Large intestine (tissue), 12 donors: ENCODE measurements at places on chromosomes 2 and 18.
A peak's percentile ranks its signal among the peaks of the same experiment; 100 is the strongest.

- no peak for DNase-seq
Measured at GRCh38 chr2:187266147-187266546, 181.9 kb downstream of the CALCRL start.

- no peak for DNase-seq
Measured at GRCh38 chr2:60353863-60354262, 199.6 kb downstream of the BCL11A start.

- no peak for DNase-seq
Measured at GRCh38 chr2:203025592-203025991, 10.9 kb downstream of the NBEAL1 start.

DNA sequence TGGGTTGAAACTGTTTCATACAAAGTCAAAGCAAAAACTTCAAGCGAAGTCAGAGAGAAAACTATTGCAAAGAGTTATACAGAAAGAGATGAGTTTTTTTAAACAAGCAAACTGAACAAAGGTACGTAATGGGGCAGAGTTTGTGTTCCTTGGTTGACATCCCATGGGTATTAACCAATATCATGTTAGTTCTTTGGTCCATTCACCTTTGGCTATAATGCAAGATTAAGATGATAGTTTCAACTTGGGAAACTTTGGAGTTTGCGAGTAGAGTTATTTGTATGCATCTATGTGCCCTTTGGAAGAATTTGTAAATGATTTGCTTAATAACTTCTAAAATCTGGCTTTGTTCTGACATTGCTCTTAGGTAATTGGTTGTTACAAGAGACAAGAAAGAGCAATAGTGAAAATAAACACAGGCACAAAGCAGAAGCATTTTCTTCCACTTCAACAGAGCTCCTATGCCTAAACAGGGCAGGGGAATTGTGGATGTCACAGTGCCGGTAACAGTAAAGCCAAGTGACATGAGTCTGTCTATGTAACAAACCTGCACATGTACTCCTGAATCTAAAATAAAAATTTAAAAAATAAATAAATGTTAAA, 936.1 kb downstream of the SUCLG1 start:
- DNase-seq: no peak

GRCh38 chr2:49296107-49296867, 142.0 kb upstream of the FSHR start:
- no peak for DNase-seq

GRCh38 chr2:126381091-126381490, 274.9 kb upstream of the GYPC start:
- no peak for DNase-seq

DNA sequence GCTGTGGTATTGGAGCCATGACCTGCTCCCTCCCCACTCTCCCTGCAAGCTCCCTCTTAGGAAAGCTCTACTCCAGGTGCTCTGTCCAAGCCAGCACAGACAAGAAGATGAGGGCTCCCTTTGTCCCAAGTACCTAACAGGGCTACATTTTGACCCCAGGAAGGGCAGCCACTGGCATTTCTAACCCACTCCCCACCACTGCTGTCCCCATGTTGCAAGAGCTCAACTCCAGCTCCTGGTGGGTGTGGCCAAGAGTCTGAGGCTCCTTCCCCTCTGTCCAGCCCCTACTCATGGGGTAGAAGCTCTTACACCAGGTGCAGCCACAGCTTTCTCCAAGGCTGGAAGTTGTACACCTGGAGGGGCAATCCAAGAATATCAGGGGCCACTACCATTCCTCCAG, 127.0 kb upstream of the NPAS2 start:
- no peak for DNase-seq

GRCh38 chr2:136441979-136442714, 323.2 kb upstream of the THSD7B start:
- DNase-seq: no peak

GRCh38 chr2:15348045-15348444, 213.1 kb downstream of the NBAS start:
- no peak for DNase-seq

- no peak for DNase-seq
Measured at GRCh38 chr18:70078106-70078505, 127.4 kb downstream of the RTTN start.

DNA sequence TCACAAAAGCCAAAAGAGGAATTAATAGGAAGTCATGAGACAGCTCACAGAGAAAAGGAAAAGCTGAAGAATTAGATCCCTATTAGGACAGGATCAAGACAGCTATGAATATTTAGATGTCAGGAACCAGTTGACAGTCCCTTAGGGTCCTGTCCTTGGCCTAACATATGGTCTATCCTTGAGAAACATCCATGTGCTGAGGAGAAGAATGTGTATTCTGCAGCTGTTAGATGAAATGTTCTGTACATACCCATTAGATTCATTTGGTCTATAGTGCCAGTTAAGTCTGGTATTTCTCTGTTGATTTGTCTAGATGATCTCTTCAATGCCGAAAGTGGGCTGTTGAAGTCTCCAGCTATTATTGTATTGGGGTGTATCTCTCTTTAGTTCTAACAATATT, 37.6 kb upstream of the SLC40A1 start:
- DNase-seq: no peak

DNA sequence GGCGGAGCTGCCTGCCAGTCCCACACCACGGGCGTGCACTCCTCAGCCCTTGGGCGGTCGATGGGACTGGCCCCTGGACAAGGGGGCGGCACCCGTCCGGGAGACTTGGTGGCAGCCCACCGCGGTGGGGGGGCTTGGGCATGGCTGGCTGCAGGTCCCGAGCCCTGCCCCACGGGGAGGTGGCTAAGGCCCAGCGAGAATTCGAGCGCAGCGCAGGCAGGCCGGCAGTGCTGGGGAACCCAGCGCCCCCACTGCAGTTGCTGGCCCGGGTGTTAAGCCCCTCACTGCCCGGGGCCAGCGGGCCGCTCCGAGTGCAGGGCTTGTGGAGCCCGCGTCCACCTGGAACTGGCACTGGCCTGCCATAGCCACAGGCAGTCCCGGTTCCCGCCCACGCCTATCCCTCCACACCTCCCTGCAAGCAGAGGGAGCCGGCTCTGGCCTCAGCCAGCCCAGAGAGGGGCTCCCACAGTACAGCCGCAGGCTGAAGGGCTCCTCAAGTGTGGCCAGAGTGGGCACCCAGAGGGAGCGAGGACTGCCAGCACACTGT, 742.9 kb upstream of the DDX18 start:
- no peak for DNase-seq

DNA sequence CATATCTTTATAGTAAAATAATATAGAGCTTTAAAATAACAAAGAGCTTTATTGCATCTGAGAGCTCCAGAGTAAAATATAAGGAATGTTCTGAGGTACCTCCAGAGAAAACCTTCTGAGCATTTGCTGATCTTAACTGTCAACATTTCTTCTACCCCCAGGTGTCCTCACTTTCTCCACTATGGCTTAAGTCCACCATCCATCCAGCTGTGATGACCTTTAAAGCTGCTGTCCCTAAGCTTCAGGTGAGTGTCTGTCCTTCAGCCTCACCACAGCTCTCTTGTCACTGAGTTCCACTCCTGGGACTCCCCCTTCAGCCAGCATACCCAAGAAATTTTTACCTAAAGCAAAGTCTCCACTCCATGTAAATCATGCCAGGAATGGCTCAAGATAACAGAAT, 137.9 kb downstream of the MYO5B start:
- no peak for DNase-seq

DNA sequence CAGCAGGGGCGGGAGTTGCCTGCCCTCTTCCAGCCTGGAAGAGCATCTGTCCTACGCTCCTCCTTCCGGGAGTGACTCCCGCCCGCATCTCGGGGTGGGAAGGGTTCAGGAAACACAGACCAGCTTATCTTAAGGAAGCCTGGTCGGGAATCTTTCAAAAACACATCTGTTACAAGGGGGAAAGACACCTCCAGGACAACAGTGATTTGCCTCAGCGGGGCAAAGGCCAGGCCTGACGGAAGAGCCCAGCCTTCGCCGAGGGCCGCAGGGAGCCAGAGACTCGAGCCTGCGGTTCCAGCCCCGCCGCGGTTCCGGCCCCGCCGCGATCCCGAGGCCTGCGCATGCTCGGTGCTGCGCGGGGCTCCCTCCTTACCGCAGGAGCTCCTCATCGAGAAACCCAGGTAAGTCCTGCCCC, 38.1 kb upstream of the TGIF1 start:
- peak; percentile 58 for DNase-seq

GRCh38 chr2:85794491-85795121, 40.8 kb downstream of the ATOH8 start:
- no peak for DNase-seq

- DNase-seq: peak; percentile 43
Measured at GRCh38 chr18:77108001-77108692, 24.4 kb downstream of the MBP start.

GRCh38 chr2:120398051-120398995, 52.4 kb downstream of the INHBB start:
- no peak for DNase-seq

GRCh38 chr2:227153758-227154486, 10.1 kb downstream of the COL4A4 start:
- peak; percentile 23 for DNase-seq

DNA sequence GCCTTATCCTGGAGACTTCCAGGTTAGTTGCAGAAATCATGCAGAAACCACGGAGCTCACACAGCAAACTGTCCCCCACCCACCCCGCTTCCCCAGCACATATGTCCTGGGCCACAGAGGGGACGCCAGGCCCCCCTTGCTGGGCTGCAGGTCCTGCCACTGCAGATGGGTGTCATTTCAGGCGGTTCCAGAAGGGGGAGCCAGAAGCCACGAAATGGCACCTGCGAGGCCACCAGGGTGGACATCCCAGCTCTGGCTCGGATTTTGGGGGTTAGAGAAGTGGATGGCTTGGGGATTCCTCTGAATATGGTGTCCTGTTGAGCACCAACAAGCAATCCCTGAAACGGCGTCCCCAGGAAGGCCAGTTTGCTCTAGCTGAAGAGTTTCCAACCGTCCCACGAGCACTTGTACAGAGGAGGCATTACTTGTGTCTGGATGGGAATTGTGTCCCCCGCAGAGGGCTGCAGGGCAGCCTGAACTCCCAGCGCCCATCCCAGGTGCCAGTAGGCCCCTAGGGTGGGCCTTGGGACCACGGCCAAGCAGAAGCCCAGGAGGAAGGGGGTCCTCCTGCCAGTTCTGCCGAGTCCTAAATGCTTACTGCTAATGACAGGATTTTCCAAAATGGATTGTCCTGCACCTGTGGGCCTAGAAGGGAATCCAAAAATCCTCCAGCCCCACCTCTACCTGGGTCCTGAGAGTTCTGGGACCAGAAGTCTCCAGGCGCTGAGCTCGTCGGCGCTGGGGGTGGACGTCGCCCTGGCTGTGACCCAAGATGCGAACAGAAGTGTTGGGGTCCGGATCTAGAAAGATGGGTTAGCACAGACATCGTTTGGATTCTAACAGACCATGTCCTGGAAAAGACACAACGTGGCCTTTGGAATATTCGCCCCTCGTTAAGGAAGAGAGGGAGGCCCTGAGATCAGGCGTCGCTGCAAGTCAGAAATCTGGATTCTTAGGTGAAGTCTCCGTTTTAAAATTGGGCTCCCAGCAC, 14.6 kb upstream of the NFATC1 start:
- DNase-seq: no peak

GRCh38 chr18:13474907-13475545, 251.3 kb downstream of the FAM210A start:
- no peak for DNase-seq

GRCh38 chr2:85133751-85134254, 611 bp downstream of the TCF7L1 start:
- DNase-seq: peak; percentile 26

DNA sequence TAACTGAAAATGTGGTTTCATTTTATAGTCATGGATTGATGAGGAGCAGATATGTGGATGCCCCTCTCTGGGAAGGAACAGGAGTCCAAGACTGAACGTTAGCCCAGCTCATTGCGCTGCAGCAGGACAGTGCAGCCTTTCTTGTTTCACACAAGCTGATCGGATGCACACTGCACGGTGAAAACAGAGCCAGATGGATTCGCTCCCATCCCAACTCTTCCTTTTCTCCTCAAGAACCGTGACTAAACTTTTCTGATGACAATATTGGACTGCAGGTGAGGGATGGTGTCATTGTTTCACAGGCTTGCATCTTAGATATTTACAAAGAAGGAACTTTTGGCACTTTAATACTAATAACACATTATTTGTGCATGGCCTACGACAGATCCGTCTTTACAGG, 33.8 kb upstream of the COPS8 start:
- no peak for DNase-seq

DNA sequence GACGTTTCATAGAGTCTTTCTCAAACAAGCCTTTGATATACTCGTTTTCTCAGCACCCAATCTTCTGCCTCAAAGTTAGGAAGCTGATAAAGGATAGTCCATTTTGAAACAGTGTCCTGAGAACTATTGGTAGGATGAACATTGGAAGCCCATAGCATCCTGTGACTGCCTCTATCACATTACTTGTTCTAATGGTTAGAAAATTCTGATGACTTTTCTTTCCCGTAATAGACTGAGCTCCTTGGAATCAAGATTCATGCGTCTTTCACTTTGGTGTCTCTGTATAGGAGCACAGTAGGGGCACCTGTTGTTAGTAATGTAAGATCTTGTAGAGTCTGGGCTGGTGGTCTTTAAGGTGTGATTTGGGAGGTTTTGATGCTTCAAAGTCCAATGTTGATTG, 87.1 kb downstream of the SETBP1 start:
- no peak for DNase-seq
